Activated naive CD4-positive, alpha-beta T cell treated with anti-CD3 and anti-CD28 coated beads, Interleukin-2, amount 10 ng/mL, durations not matched to agents 7 days and 5 days (primary cell): ENCODE measurements at places on chromosomes 4 and X.
A peak's percentile ranks its signal among the peaks of the same experiment; 100 is the strongest.

DNA sequence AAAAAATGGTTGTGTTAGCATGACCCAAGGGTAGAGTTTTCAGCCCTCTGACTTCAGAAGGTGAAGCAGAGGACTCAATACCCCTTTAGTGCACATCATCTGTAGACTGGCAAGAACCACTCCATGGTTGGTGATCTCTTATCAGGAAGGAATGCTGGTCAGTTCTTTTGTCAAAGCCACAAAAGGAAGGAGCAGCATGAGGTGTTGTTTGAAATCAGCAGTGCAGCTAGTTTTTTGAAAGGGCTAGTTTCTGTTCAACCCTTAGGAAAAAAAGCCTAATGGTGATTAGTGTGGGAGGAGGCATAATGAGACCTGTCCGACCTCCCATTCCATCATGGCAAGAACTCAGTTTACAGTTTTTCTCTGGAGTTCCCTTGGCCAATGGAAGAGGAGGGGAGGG lies 362.0 kb upstream of the CT83 start:
- DNase-seq: no peak

GRCh38 chr4:35246493-35246892 lies 997.8 kb downstream of the ARAP2 start:
- no peak for DNase-seq

- DNase-seq: no peak
Measured at GRCh38 chr4:176363072-176363471, 43.3 kb downstream of the SPCS3 start.

DNA sequence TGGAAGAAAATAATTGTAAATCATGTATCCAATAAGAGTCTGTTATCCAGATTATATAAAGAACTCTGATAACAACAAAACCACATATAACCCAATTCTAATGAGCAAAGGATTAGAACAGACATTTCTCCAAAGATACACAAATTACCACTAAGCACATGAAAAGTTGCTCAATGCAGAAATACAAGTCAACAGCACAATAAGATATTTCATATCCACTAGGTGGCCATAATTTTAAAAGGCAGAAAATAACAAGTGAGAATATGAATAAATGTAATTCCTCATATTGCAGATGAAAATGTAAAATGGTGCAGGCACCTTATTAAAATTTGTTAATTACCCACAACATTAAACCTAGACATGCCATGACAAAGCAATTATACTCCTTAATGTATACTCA lies 73.9 kb upstream of the ZCCHC13 start:
- DNase-seq: no peak

- no peak for DNase-seq
Measured at GRCh38 chrX:118259213-118259612, 86.7 kb upstream of the WDR44 start.

DNA sequence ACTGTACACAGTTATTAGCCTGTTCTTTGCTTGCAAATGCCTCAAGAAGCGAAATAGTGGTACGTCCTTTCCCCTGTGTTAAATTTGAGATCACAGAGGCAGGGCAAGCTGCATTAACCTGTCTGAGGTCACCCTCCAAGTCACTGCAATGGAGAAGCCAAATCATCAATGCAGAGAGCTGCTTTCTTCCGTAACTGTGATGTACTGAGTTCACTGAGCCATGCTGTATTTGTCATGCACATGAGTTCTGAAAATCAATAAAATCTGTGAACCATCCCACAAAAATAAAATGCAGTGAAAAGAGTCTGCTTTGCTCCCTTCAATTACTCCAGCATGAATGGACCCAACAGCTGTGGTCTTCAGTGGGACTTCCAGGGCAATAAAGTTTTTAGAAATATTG lies 393.5 kb downstream of the KCNIP4 start:
- DNase-seq: no peak

DNA sequence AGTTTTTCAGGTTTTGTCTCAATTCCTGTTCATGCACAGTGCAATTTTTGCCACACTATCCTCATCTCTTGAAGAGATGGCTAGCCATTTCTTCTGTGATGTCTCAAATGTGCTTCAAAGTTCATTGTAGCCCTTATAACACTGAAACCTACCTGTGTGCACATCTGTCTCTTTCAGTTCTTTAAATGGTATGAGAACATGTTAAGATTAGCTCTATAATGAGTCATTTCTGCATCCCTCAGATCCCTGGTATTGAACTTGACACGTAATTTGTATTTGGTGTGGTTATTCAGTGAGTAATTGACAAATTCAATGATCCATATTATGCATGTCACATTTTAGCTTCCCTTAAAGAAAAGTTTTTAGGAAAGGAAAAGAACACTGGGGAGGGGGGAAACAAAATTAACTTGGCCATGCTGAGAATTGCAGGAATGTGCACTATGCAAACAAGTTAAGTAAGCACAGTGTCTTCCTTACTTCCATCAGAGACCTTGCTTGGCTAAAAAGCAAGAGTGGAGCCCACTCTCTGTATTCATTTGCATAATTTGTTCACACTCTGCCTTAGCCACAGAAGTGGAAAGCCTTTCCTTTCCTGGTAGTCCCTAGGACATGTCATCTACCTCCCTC lies 659.8 kb upstream of the MAGEB2 start:
- no peak for DNase-seq

- DNase-seq: no peak
Measured at GRCh38 chr4:2598511-2599303, 62.3 kb downstream of the FAM193A start.

DNA sequence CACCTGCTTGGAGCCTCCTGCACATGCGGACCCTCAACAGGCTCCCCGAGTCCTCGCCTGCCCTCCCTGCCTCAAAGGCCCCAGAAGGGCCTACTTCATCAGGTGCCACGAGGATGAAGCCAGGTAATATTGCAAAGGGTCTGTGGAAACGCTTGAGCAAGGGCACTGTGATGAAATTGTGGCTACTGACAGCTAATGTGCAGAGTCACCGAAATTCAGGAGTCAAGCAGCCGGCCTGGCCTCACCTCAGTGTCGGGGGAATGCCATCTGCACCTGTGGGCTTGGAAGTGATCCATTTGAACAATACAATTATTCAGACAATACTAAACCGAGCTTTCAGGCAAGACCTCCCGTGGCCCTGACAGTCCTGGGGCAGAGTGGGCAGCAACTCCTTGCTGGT lies 3.1 kb upstream of the FGFR3 start:
- DNase-seq: no peak

GRCh38 chr4:89906777-89907521 lies 12.3 kb downstream of the MMRN1 start:
- DNase-seq: no peak

DNA sequence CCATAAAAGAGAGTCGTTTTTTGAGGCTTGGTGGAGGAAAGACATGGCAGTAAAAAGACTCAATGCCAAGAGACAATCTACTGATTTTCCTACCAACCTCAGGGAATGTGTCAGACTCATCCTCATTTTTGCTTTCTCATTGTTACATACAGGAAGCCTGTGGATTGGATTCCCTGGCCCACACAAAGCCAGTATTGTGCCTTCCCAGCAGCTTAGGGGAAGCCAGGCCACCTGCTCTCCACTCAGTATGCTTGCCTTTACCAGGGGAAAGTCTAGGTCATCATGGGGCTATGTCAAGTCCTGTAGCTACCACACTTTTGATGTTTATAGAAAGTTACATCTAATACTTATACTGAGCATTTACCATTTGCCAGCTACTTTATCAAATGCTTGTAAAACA lies 11.0 kb downstream of the BMX start:
- no peak for DNase-seq

DNA sequence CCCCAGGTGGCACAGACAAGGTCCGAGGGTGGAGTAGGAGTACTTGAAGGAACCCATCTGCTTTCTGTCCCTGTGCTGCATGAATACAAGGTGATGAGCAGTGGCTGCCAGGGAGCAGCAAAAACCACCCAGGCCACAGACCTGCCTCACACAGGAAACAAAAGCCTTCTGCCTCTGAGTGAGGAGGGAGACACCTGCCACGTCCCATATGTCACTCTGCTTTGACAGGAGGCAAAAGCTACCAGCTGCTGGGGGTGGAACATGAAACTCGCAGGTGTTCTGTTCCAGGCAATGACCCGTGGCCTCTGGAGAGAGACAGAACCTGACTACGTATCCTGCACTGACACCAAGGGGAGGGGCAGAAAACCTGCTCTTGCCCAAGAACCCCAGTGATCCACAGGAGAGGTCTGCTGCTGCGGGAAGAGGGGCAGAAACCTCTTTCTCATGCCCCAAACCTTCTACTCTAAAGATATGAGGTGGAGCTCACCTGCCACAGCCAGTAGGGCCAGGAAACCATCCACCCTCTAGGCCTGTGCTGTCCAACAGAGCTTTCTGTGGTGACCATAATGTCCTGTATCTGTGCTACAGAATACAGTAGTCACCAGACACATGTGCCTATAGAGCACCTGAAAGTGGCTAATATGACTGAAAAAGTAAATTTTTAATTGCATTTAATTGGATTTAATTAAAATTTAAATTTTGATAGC lies 172.9 kb downstream of the PRDM5 start:
- DNase-seq: peak; percentile 37

- DNase-seq: no peak
Measured at GRCh38 chr4:119589165-119589564, 39.4 kb downstream of the PDE5A start.
